ENCODE measurements at places on chromosomes 13 and 19.

GRCh38 chr19:50794074-50794875, 4.1 kb downstream of the ACP4 start:
- DNase-seq, result no peak

DNA sequence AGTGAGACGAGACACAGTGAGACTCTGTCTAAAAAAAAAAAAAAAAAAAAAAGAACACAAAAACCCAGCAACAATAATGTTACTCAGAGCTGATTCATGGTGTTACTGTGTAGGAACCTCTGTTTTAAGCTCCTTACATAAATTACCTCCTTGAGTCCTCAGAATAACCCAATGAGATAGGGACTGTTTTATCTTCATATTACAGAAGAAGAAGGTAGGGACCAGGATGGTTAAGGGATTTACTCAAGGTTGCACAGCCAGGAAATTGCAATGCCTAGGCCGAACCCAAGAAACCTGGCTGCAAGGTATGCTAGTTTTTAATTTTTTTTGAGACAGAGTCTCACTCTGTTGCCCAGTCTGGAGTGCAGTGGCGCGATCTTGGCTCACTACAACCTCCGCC, 1.5 kb upstream of the DAND5 start:
- DNase-seq, result no peak

DNA sequence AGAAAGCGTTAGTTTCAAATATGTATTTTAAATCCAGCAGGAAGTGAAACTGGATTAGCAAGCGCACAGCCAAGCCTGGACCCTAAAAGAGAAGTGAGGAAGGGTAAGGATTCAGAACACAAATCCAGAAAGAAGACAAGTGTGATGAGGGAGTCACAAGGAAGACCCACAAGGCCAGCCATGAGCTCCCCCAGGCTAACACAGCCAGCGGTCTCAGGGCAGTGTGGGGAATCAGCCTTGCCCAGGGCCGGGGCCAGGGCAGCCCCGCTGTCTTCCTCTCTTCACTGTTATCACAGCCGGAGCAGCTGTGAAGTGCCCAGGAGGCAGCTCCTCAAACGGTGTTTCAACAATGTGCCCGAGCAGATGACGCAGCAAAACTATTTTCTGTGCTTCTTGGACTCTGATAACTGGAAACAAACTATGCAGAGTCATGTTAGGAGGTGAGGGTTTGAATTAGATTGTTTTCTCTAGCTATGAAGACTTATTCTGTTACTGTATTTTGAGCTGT, 12.2 kb upstream of the CDC16 start:
- DNase-seq, result no peak

DNA sequence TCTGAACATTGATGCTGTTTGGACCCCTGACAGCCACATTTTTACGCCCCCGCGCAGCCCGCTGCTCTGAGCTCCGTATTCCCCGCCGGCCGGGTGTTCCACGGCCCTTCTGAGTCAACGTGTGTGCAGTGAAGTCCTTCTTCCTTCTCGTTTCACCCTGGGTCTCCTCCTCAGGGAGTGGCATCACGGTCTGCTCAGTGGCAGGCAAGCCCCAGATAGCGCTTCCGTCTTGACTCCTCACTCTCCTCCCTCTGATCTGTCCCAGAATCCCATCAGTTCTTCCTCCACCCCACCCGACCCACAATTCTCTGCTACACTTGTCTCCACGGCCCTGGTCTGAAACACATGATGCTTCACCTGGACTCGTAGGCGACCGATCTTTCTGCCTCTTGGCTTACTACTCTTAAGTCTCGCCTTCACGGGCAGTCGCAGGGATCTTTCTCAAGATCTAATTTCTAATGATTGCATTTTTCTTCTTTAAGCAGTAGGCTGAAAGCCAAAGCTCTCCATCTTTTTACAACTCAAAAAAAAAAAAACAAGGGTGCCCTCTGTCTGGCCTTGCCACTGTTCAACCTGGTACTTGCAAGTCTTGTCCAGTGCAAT, 33.9 kb downstream of the CCNE1 start:
- DNase-seq, result no peak

GRCh38 chr13:111210544-111211469, 95.7 kb downstream of the ARHGEF7 start:
- no peak for DNase-seq

- DNase-seq, result no peak
Measured at GRCh38 chr13:20873348-20873747, 29.2 kb downstream of the XPO4 start.

GRCh38 chr13:113997845-113998751, 24.2 kb upstream of the C13orf46 start:
- no peak for DNase-seq

DNA sequence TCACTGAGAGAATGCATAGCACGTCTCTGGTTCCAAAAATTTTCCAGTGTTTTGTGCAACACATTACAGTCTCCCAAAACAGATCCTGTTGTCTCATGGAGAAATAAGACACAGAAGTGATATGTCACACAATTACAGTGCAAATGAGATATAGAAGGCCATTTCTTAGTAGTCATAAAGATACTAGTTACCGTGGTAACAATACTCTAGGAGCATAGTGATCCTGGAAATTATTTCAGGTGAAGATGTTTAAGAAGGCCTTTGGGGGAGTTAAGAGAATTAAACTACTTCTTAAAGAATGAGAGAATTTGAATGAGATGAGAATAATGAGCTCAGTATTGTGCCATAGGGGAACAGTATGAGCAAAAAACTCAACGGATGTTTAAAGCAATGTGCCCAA, 628.0 kb upstream of the MIR17HG start:
- DNase-seq, result no peak

- DNase-seq, result no peak
Measured at GRCh38 chr13:49246850-49247642, 679 bp upstream of the CDADC1 start.

- no peak for DNase-seq
Measured at GRCh38 chr13:76094645-76095044, 458.5 kb downstream of the LMO7 start.

DNA sequence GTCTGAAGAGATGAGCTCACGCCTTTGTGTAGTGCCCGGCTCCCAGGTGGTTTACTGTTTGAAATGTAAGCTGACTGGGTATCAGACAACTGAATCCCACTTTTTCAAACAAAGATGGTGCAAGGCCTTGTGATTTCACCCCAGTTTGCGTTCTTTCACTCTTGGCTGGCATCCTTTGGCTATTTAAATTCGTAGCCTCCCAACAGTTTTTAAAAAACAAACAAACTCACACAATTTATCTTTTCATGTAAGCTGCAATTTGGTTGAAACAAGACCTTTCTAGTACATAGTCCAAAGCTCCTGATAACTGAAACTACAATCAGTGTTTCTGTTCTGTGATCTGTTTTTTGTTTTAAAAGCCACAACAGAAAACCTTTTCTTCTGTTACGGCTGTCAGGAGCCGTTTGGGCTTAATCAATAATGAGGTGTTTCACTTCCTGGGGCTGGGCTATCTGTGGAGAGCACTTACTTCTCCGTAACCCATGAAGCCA, 65.1 kb upstream of the NPAS1 start:
- no peak for DNase-seq

DNA sequence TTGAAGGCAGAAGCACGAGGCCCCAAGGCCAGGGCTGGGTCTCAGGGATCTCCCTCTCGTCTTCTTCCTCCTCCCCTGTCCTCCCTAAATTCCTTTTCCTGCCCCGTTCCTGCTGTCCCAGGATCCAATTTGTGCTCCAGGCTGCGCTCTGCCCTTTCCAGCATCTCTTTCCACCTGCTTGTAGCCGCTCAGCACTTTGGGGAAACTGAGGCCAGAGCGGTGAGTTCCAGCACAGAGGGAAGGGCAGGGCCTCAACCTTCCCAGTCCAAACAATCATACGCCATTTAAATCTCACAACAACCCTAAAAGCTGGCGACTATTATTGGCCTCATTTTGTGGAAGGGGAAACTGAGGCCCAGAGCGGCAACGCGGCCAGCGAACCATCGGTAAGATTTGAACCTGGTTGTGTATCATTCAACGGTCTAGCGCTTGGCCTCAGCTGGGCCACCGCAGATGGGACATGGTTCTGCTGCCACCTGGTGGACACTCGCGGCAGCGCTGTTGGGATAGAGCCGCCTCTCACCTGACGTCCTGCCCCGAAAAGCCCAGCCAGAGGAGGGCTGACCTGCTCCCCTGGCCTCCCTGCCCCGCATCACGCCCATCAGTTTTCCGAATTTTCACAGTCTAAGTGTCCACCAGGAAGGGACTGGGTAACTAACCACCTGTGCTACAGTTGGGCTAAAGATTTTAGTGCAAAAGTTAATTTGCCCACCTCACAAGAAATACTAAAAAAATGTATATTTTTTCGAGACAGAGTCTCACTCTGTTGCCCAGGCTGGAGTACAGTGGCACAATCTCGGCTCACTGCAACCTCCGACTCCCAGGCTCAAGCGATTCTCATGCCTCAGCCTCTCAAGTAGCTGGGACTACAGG, 4.2 kb upstream of the RPL18A start:
- peak; percentile 85 for DNase-seq

- DNase-seq, result peak; percentile 33
Measured at GRCh38 chr19:1102407-1103131, 1.2 kb upstream of the GPX4 start.

DNA sequence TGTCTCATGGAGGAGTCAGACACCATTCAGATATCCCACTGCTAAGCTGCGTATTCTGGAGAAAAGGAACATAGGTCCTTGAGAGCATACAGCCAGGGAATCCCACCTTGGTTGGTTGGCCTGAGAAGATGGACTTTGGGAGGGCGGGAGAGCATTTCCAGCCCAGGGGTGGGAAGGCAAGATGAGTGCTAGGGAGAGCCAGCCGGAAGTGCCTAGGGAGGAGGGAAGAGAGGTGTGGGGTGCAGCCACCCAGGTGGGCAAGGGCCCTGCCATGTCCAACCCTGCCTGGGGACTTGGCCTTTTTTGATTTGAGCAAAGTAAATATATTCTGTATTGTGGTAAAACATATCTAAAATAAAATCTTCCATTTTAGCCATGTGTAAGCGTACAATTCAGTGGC, 19.7 kb downstream of the SIAH3 start:
- no peak for DNase-seq

DNA sequence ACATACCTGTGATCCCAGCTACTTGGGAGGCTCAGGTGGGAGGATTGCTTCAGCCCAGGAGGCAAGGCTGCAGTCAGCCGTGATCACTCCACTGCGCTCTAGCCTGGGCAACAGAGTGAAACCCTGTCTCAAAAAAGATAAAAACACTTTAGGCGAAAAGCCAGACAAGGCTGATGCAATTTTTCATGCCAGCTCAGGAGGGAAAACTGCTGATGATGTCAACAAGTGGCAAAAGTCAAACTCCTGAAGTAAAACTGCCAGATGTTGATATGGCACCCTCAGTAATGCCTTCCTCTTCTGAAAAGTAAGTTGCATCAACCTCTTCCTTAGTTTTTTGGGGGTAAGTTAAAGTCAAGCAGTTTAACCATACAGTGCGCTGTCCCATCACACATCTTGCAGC, 15.6 kb downstream of the ZNF599 start:
- DNase-seq, result no peak

- no peak for DNase-seq
Measured at GRCh38 chr19:1487576-1488281, 2.4 kb downstream of the PCSK4 start.

- no peak for DNase-seq
Measured at GRCh38 chr13:18944501-18945068, 237.0 kb downstream of the TUBA3C start.

DNA sequence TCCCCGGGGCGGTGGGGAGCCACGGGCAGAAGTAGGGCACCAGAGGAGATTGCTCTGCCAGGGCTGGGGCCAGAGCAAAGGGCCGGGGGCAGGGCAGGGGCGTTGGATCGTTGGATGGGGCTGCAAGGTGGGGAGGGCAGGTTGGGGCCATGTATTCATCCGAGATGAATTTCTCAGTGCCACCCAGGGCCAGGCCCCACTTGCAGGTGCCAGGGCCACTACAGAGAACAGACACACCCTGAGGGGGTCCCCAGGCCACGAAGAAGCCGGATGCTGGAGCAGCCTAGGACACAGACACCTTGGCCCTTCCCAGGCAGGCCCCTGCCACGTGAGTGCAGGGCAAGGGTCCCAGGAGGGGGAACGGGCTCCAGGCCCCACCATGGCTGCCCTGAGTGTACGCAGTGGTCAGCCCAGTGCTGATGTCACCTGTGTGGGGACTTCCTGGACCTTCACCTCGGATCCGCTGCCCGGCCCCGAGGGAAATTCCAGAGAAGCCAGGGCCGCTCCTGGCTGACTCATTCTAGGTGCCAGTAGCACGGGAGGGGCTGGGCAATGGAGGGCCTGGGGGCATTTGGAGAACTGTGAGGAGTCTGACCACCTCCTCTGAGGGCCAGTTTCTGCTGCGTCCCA, 9.6 kb upstream of the SBNO2 start:
- no peak for DNase-seq

Data from CD4-positive, alpha-beta T cell treated with Interleukin-15 for 1 hour (primary cell).